ENCODE measurements at places on chromosomes 6 and 20.

DNA sequence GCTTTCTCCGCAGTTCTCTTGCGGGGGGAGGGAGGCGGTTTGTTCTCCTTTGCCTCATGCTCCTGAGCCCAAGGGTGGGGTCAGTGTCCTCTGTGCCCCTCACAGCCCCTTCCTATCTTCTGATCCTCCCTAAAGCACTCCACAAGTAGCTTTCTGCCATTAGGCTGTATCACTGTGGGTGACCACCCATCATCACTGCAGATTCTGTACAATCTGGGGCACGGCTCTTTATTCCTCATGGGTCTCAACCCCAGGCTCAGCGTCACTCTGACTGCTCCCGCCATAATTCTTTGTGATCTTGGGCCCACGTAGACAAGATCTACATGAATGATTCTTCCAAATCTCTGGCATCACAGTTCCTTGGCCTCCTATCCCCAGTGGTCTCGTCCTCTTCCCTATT is 10.5 kb downstream of the NCR2 start:
- DNase-seq = no peak

DNA sequence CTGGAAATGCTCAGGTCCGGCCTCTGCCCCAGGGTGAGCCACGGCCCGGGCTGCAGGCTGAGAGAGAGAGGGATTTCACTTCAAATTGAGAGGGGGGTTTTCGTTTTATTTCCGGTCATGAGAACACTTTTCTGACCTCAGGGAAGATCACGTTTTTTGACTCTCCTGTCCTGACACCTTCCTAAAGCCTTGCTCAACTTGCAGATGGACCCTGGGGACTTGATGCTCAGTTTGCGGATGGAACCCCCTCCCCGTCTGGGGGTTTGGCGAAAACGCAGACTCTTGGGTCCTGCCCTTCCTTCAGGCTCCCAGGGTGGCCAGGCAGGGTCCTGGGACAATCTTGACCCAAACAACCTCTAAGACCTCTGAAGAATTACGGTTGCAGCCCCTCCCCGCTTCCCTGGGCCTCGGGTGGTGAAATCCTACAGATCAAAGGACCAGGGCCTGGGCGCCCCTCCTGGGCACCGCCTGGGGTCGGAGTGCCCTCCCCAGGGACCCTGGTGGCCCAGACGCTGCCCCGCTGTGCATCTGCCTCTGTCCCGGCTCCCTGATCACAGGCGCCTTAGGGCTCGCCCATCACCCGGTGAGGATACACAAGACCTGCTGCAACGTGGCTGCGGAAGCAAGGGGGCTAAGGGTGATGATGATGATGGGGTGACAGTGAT is 148.2 kb downstream of the ERMARD start:
- no peak for DNase-seq

GRCh38 chr6:169139179-169139971 is 114.3 kb downstream of the THBS2 start:
- no peak for DNase-seq

GRCh38 chr6:145883263-145883662 is 68.7 kb upstream of the FBXO30 start:
- no peak for DNase-seq

DNA sequence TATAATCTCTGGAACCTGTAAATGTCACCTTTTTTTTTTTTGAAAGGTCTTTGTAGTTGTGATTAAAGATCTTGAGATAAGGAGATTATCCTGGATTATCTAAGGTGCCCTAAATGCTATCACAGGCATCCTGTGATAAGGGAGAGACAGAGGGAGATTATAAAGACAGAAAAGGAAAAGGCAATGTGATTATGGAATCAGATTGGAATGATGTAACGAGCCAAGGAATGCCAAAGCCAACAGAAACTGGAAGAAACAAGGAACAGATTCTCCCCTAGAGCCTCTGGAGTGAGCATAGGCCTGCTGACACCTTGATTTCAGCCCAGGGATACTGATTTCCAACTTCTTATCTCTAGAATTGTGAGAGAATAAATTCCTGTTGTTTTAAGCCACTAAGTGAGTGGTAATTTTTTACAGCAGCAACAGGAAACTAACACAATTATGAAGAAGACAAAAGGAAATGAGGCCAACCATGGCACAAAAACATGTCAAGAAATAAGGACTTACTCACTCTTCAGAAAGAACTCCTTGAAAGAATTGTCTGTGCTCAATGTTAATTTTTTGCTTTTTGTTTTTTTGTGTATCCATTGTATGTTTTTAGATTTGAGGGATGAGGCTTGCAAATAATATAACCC is 82.7 kb downstream of the CFAP61 start:
- DNase-seq = no peak

- DNase-seq = no peak
Measured at GRCh38 chr20:40942775-40943174, 85.8 kb upstream of the TOP1 start.

GRCh38 chr6:56761651-56762050 is 119.0 kb upstream of the DST start:
- DNase-seq = no peak

- DNase-seq = no peak
Measured at GRCh38 chr20:23744817-23745216, 5.9 kb downstream of the CST1 start.

- DNase-seq = no peak
Measured at GRCh38 chr20:59804871-59805665, 128.4 kb downstream of the SYCP2 start.

DNA sequence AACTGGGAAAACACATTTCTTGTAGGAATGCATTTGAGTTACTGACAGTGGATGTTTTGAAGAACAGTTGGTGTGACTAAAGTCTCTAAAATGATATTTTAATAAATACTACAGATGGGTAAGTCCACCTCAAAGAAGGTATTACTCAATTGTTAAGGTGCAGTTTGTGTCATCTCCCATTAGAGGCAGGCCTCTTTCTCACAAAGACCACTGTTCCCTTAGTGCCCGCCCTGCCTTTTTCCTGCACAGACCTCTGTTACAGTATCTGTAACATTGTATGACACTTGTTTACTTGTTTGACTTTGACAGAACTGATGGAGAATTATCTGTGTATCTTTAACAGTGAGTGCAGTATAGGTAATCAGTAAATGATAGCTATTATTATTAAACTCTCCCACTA is 5.2 kb upstream of the CRIP3 start:
- no peak for DNase-seq

DNA sequence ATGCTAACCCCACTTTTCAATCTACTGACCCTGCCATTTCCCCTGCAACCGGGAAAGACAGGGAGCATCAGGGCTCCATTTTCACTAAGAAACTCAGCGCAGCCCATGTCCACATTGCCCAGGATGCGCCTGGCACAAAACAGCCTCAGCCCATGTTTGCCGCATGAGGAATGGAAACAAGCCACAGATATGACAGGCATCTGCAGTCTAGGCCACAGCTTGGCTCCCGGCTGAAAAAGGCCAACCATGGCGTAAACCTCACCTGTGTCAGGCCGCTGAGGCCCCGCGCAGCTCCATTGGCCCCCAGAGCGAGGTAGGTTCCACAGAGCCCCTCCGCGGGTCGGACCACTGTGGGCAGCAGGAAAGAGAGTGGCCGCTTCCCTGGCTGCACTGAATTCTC is 21.7 kb downstream of the GGT7 start:
- DNase-seq = no peak

- DNase-seq = no peak
Measured at GRCh38 chr6:6696867-6697531, 108.5 kb downstream of the LY86 start.

GRCh38 chr20:17825252-17825959 is 125.6 kb downstream of the BANF2 start:
- no peak for DNase-seq

GRCh38 chr6:42251911-42252637 is 34.4 kb upstream of the MRPS10 start:
- no peak for DNase-seq

DNA sequence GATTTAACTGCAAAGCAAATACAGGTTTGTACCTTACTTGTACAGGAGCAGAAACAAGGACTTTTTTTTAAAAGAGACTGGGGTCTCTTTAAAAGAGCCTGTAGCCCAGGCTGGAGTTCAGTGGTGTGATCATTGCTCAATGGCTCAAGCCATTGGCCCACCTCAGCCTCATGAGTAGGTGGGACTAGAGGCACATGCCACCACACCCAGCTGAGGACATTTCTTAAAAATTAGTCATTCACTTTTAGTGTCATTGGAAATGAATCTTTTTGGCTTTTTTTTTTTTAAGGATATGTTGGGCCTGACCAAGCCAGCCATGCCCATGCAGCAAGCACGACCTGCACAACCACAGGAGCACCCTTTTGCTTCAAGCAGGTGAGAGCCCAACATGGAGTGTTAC is 16.9 kb downstream of the SEC23B start:
- DNase-seq = no peak

All from AG04450 (cell line).